ENCODE measurements at places on chromosomes 6 and 20. TPM values are rescaled to one million over a fixed set of nuclear protein-coding genes. Genes with fewer than 3 reads are reported as not detected.

DNA sequence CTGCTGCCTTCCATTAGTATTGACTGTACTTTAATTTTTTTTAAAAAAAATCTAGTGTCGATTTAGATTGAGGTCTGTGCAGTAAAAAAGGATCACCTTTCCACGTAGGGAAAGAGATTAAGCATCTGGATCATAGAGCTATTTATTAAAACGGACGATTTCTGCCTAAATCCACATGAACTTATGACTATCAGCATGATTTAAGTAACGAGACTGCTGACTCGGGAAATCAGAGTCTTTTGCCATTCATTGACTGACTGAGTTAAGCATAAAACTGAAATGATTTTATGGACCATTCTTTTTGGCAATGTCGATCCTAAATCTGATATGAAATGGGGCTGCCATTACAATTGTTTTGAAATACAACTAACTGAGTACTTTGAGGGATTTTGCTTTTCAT lies 261.7 kb downstream of the SAMD5 start:
- DNase-seq = no peak

DNA sequence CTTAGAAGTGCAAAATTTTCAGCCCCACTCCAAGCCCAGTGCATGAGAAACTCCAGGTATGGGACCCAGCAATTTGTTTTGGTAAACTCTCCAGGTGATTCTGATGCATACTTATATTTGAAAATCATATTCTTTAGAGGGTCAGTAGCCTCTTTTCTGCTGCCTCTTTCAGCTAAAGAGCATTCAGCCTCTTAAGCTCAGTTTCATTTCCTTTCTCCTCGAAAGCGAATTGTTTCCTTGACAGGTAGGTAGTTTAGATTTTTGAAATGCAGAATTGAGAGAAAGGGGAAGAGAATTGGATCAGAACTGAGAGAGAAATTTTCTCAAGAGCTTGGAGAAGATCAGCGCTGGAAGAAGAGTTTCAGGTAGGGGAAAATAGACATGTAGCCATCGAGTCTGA lies 995.8 kb upstream of the FLRT3 start:
- no peak for DNase-seq

DNA sequence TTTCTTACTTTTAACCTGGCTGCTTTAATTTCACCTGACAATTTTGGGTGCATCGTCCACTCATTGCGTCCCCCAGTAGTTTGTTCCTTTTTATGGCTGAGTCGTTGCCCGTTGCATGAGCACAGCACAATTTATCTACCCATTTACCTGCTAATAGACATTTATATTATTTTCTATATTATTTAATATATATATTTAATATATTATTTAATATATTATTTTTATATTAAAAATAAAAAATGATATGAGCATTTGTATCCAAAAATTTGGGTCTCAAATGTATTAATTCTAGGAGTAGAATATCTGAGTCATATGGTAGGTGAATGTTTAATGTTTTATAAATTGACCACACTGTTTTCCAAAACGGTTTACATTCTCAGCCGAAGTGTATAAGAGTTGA lies 300.2 kb downstream of the THBS2 start:
- DNase-seq = no peak

GRCh38 chr6:44837741-44838140 lies 450.2 kb downstream of the CDC5L start:
- no peak for DNase-seq

SIRPB2 gene
- total RNA-seq = not detected

All from natural killer cell treated with Interleukin-12 subunit alpha and Interleukin-12 subunit beta and Interleukin-15 and Interleukin-18, amount 100 ng/mL, for 72 hours (primary cell).